ENCODE measurements at places on chromosomes 5 and 9. TPM values are rescaled to one million over a fixed set of nuclear protein-coding genes. Genes with fewer than 3 reads are reported as not detected.

PCDHGC5 gene
- total RNA-seq, result 5.4 TPM

ATG12 gene
- 49.7 TPM for total RNA-seq

PCDHGA3 gene
- total RNA-seq, result 31.8 TPM

SLC4A9 gene
- total RNA-seq, result 1.2 TPM

TTC16 gene
- total RNA-seq, result 25.0 TPM

PCDHA2 gene
- 1.3 TPM for total RNA-seq

VAV2 gene
- 14.1 TPM for total RNA-seq

SLC27A6 gene
- 36.4 TPM for total RNA-seq

PCDHB11 gene
- total RNA-seq, result 4.0 TPM

LTC4S gene
- 10.3 TPM for total RNA-seq

C7 gene
- total RNA-seq, result 147 TPM

HTR1A gene
- total RNA-seq, result 0.24 TPM

ANAPC2 gene
- total RNA-seq, result 91.0 TPM

SPRY4 gene
- 5.3 TPM for total RNA-seq

PGGT1B gene
- total RNA-seq, result 10.2 TPM

FOXD4L4 gene
- total RNA-seq, result 0.62 TPM

TEX48 gene
- 11.5 TPM for total RNA-seq

PPIC gene
- total RNA-seq, result 9.6 TPM

FAM81B gene
- total RNA-seq, result 27.1 TPM

NR5A1 gene
- total RNA-seq, result 65.2 TPM

EDIL3 gene
- total RNA-seq, result 3.4 TPM

AK1 gene
- total RNA-seq, result 103 TPM

NAA35 gene
- total RNA-seq, result 41.4 TPM

CYLC2 gene
- total RNA-seq, result 7.7 TPM

C5orf22 gene
- total RNA-seq, result 15.0 TPM

ADGRV1 gene
- total RNA-seq, result 12.6 TPM

RANBP3L gene
- 19.9 TPM for total RNA-seq

FABP6 gene
- total RNA-seq, result 1.5 TPM
